ENCODE measurements at places on chromosomes 3 and 15. TPM values are rescaled to one million over a fixed set of nuclear protein-coding genes. Genes with fewer than 3 reads are reported as not detected.

The CP gene
- total RNA-seq = 6.1 TPM

The EOGT gene
- 11.8 TPM for total RNA-seq

The PSTPIP1 gene
- not detected for total RNA-seq

The PGBD4 gene
- 1.5 TPM for total RNA-seq

The ABHD2 gene
- total RNA-seq = 161 TPM

The OXTR gene
- 10.1 TPM for total RNA-seq

The IFT57 gene
- total RNA-seq = 41.0 TPM

The SPATA12 gene
- 0.29 TPM for total RNA-seq

The THUMPD3 gene
- total RNA-seq = 51.0 TPM

The LSMEM2 gene
- total RNA-seq = not detected

The CTXND1 gene
- total RNA-seq = 0.01 TPM

The RAD51 gene
- total RNA-seq = 17.9 TPM

The MPI gene
- 33.9 TPM for total RNA-seq

The SV2B gene
- total RNA-seq = 0.13 TPM

The CIB2 gene
- total RNA-seq = 28.1 TPM

The PLCL2 gene
- 3.9 TPM for total RNA-seq
